Nasal cavity respiratory epithelium epithelial cell of viscerocranial mucosa (primary cell): ENCODE measurements at places on chromosomes 7 and 10. TPM values are rescaled to one million over a fixed set of nuclear protein-coding genes. Genes with fewer than 3 reads are reported as not detected.

The BTBD16 gene
- total RNA-seq = under 0.01 and 0.07 TPM in 2 replicates

The C10orf62 gene
- total RNA-seq = not detected in 2 replicates

The HACD1 gene
- 20.2 and 22.6 TPM in 2 replicates for total RNA-seq

The DEPP1 gene
- total RNA-seq = 0.68 and 3.7 TPM in 2 replicates
